Transverse colon (tissue), 4 donors: ENCODE measurements at places on chromosomes 16 and 17. TPM values are rescaled to one million over a fixed set of nuclear protein-coding genes. Genes with fewer than 3 reads are reported as not detected.

SEC14L1 gene
- total RNA-seq: 34.6 TPM

- no peak overlapping the region for H3K4me3 ChIP-seq
- peak overlapping the region; percentile 54 for H3K27ac ChIP-seq
- peaks cover 46% of the 10 kb centered on the region for H3K4me1 ChIP-seq
These were observed 30.0 kb downstream of the CHD9 start for GRCh38 chr16:53084746-53085334.

DNA sequence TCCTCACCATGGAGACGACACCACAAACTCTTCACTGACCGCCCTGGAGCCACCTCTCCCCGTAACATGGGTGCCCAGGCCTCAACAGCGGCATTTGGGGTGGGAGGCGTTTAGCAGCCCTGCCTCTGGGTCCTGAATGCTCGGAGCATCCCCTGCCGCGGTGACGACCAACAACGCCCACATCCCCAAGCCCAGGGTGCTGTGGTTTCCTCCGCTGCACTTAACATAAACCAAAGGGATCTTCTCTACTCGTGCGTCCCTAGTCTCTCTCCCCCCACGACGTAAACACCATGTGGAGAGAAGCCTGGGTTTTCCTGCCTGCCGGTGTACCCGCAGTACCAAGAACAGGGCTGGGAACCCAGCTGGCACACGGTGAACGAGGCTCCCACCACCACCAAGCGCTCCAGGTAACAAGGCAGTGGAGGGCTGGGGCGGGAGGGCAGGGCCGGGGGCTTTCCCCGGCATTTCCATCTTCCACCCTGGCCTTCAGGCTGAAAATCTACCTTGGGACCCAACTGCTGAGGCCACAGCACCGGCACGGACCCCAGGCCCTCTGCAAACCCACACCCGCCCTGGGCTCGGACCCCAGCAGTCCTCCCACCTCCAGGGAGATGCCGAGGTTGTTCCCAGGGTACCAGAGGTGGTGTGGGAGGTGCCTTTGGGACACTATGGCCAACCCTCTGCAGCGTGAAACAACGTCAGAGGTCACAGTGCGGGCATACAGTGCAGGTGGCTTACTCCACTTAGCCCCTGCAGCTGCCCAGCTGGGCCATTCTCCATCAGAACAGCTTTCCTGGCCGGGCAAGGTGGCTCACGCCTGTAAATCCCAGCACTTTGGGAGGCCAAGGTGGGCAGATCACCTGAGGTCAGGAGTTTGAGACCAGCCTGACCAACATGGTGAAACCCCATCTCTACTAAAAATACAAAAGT is 54.3 kb downstream of the TIMM22 start:
- peaks cover 14% of the 10 kb centered on the region for H3K4me1 ChIP-seq
- DNase-seq: no peak
- no peak overlapping the region for H3K27ac ChIP-seq
- no peaks in the 10 kb centered on the region for H3K36me3 ChIP-seq

GRCh38 chr16:65713181-65713808 is 591.4 kb upstream of the CDH11 start:
- H3K27ac ChIP-seq: no peak overlapping the region
- no peak for DNase-seq
- H3K36me3 ChIP-seq: no peaks in the 10 kb centered on the region
- H3K4me1 ChIP-seq: no peaks in the 10 kb centered on the region

- no peaks in the 10 kb centered on the region for H3K36me3 ChIP-seq
- no peak overlapping the region for H3K27ac ChIP-seq
- H3K4me1 ChIP-seq: peaks cover 43% of the 10 kb centered on the region
- no peak overlapping the region for H3K4me3 ChIP-seq
- no peaks in the 10 kb centered on the region for H3K27me3 ChIP-seq
These were observed 11.5 kb upstream of the LGALS3BP start for GRCh38 chr17:78991017-78991738.
